ENCODE measurements at places on chromosomes 4 and X.

GRCh38 chr4:76513482-76513881 is 78.5 kb downstream of the SHROOM3 start:
- DNase-seq: no peak

DNA sequence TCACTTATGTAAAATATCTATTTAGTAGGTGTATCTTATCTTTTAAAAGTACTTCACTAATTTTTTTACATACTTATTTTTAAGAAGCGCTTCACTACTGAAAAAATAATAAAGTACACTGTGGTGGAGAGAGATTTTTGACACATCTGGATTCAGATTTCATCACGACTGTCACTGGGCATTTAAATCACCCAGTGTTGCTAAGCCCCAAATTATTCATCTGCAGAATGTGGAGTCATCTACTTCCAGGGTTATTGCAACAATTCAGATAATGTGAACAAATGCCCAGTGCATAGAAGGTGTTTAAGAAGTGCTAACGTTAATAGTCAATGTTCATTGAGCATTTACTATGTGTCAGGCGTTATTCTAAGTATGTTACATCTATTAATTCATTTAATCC is 41.8 kb downstream of the AASDH start:
- no peak for DNase-seq

GRCh38 chrX:154412468-154412867 is 1.1 kb downstream of the TAFAZZIN start:
- DNase-seq: no peak

GRCh38 chr4:118973295-118973694 is 84.6 kb downstream of the SYNPO2 start:
- DNase-seq: no peak

DNA sequence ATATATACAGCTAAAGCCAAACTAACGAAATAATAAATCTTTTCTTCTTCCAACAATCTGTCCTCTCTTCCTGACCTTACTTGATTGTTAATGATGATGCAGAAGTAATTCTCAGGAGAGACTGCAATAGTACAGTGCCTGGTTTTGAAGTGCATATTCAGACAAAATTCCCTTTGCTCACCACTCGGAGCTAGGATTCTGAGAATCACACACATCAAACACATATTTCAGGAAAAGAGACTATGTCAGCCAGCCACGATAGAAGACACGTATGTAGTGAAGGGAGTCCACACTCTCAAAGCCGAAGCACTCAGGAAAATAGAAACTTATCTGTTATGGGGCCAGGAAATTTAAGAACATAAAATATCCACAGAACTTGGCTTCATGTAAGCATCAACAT is 362.5 kb upstream of the FAT1 start:
- DNase-seq: no peak

- DNase-seq: no peak
These were observed 87.9 kb downstream of the ZXDA start for GRCh38 chrX:57822398-57822797.

DNA sequence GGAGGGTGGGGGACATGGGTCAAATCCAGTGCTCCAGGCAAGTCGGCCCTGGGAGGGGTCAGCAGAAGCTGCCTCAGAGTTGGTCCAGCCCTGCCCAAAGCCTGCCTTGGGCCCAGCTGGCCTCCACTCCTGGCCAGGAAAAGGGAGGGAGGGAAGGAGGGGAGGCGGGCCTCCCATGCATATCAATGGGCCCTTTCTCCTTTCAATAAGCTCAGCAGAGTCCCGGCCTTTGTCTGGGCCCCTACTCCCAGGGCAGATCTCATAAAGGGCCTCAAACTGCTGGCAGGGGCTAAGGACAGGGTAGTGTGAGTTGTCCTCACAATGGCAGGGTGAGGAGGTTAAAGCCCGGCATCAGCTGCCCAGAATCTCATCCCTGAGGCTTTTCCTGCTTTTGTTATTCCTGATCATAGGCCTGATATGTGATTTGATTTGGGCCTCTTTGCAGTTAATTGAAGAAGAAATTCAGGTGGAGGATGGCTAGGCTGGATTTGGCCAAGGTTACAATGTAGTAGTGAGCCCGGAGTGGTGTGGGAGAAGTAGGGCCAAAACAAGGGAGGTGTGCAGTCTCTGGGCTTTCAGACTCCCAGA is 121.1 kb upstream of the ATP6AP2 start:
- no peak for DNase-seq

DNA sequence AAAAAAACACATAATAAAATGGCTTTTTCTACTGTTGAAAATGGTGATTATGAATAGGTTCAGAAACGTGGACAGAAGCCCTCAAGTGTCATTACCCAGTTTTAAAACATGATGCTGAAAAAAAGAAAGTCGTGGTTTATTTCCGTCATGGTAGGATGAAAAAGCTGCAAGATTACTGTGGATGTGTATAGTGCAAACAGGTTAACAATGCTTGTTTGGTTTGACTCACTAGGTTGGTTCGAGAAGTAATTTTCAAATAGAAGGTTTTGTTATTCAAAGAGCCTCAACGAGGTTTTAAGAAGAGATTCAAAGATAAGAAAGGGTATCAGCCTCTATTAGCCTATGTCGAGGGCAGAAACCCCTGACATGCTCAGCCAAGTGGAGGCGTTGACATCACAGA is 2.5 kb upstream of the RXFP1 start:
- no peak for DNase-seq

DNA sequence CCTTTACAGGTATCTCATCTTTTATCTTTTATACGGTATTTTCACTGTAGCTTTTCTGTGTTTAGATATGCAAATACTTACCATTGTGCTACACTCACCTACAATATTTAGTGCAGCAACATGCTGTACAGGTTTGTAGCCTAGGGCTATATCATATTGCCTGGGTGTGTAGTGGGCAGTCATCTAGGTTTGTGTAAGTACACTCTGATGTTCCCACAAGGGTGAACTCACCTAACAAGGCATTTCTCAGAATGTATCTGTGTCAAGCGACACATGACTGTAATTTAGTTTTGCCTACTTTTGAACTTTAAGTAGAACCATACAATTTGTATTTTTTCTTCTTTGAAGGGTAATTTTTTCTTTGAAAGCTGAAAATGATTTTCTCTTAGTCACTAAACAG is 54.2 kb upstream of the SLC10A4 start:
- DNase-seq: no peak

GRCh38 chr4:75249739-75250138 is 264.5 kb downstream of the RCHY1 start:
- DNase-seq: no peak

DNA sequence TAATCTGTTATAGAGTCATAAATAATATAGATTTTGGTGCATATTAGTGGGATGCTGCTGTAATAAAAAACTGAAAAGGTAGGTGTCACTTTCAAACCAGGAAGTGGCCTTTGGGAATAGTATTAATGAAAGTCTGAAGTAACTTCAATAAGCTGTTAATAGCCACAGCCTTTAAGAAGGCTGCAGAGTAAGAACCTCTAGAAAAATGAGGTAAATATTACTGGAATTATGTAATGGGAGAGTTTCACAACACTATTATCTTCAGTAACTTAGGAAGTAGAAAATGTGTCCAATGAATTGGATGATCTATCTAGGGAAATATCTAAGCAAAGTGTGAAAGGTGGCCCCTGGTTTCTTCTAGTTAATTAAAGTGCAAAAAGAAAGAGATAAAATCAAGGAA is 104.7 kb downstream of the NCAPG start:
- DNase-seq: no peak

- no peak for DNase-seq
These were observed 127.4 kb downstream of the ZNF330 start for GRCh38 chr4:141348125-141348524.

DNA sequence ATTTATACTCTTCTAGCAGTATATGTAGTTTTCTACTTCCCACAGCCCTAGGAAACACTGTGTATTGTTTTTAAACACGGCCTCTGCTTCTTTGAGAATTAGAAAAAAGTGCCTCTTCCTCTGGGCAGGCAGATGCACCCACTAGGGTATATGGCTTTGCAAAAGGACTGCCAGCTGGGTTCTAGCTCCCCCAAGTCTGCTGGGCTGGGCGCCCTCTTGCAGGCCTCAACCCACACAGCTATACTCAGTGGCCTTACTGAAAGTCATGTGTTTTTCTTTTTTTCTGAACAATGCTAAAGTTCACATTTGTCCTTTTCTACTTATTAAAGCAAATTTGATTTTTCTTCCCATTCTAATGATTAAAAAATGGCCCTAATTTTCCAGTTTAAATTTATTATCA is 35.5 kb upstream of the BMPR1B start:
- no peak for DNase-seq

- DNase-seq: no peak
These were observed 326.4 kb downstream of the PPP3CA start for GRCh38 chr4:101020956-101021355.

DNA sequence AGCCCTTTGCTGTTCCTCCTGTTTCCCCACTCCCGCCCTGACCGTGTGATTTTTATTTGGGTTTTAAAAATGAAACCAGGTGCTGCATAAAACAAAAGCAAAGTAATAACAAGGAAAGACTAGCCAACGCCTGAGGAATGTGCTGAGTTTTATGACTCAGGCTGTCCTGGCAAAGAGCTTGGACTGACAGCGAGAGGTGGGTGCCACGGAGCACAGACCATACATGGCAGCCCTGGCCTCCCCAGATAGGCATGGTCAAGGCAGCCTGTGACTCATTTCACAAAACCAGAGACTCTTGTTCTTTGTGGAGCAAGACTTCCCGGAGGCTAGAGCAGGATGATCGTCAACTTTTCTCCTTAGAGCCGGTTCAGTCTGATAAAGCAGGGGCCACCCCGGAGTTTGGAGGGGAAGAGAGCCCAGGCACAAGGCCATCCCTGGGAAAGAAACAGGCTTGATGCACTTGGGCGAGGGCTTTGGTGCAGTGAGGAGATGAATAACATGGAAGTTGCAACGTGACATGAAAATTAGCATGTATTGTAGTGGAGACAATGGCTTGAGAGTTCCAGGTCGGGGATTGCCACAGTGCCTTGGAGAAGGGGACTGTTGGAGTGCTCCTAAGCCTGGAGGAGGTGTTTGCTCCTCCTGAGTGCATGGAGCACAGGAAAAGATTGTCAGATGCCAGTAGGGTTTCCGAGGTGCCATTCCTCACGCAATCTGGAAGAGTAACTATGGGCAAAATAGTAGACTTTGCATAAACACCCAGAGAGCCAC is 54.8 kb downstream of the C4orf51 start:
- DNase-seq: no peak

- no peak for DNase-seq
These were observed 3.3 kb downstream of the TMEM47 start for GRCh38 chrX:34653811-34654210.

DNA sequence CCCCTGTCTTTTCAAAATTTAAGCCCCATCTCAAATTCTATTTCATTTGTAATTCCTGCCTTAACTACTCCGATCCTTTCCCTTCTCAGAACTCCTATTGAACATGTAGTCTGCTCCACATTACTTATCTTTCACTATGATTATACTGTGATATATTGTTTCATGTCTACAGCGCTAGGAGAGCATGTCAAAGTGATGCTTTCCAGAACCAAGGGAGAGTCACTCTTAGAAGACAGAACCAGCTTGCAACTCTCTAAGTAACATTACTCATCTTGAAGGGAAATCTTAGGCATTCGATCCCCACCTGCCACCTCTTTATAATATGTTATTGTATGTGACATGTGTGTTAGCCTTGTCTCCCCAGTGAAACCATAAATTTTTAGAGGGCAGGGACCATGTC is 10.5 kb downstream of the EXOC1L start:
- no peak for DNase-seq

- no peak for DNase-seq
These were observed 4.0 kb downstream of the PRPS1 start for GRCh38 chrX:107632346-107632745.

DNA sequence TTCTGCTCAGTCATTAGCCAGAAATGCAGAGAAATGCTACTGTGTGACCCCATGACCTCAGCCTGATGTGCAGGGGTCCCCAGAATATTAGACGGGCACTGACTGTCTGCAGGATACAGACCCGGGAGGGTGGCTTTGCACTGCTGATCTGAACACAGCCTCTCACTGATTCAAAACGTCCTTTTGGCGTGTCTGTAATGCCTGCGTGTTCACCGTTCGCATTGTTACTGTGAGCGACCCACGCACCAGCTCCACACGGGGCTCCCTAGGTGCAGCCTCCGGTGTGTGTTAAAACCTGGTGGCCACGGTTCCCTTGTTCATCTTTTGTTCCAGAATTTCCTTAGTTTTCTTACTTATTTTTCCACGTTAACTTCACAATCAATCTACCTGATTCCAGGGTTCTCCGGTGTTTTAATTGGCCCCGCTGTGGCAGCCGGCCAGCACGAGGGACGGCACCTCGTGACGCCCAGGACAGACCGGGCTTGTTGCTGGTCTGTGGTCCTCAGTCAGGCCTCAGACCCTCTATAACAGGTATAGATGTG is 32.0 kb upstream of the SPON2 start:
- no peak for DNase-seq

GRCh38 chr4:78644744-78645330 is 93.3 kb downstream of the ANXA3 start:
- no peak for DNase-seq

GRCh38 chr4:26351685-26352084 is 30.9 kb downstream of the RBPJ start:
- no peak for DNase-seq

DNA sequence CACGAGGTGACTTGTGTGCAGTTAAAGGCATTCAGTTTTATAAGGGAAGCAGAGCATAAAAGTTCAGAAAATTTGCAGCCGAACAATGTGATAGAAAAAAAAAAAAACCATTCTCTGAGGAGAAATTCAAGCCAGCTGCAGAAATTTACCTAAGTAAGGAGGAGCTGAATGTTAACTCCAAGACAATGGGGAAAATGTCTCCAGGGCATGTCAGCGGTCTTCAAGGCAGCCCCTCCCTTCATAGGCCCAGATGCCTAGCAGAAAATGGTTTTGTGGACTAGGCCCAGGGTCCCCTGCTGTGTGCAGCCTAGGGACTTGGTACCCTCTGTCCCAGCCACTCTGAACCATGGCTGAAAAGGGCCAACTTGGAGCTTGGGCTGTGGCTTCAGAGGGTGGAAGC is 1764.0 kb downstream of the C4orf33 start:
- DNase-seq: no peak

- no peak for DNase-seq
These were observed 49.2 kb downstream of the CRLF2 start for GRCh38 chrX:1163231-1163630.

DNA sequence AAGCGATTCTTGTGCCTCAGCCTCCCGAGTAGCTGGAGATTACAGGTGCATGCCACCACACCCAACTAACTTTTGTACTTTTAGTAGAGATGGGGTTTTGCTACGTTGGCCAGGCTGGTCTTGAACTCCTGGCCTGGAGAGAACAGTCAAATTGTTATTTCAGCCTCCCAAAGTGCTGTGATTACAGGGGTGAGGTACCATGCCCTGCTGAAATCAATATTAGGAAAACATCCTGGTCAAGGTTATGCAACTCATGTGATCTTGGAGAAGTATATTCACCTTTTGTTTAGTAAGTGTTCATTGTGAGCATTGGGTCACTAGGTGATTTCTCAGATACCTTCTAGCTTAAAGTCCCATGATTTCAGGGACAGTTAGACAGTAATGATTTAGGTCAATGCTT is 167.8 kb downstream of the AASDH start:
- DNase-seq: no peak

DNA sequence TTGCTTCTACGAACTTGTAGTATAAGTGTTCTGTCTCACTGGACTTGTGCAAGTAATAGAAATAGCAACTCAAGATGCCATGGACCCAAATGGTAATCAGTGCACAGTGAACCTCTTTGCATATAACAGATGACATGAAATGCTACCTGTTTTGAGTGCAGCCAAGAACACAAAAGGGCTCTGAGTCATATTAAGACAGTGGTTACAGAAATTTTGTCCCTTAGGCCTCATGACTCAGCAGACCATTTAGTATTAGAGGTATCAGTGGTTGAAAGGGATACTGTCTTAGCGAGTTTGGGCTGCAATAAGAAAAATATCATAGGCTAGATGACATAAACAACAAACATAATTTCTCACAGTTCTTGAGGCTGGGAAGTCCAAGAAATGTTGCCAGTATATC is 502.9 kb upstream of the PCDH10 start:
- no peak for DNase-seq
